Inflammatory macrophage treated with lipopolysaccharide for 4 hours (primary cell): ENCODE measurements at places on chromosomes 1 and 21.
A peak's percentile ranks its signal among the peaks of the same experiment; 100 is the strongest.

- DNase-seq = no peak
Measured at GRCh38 chr1:66642992-66643391, 109.0 kb downstream of the SGIP1 start.

- DNase-seq = peak; percentile 46
Measured at GRCh38 chr1:28259934-28260802, 850 bp downstream of the SESN2 start.

GRCh38 chr1:205827623-205828022 lies 14.6 kb upstream of the SLC41A1 start:
- DNase-seq = no peak

DNA sequence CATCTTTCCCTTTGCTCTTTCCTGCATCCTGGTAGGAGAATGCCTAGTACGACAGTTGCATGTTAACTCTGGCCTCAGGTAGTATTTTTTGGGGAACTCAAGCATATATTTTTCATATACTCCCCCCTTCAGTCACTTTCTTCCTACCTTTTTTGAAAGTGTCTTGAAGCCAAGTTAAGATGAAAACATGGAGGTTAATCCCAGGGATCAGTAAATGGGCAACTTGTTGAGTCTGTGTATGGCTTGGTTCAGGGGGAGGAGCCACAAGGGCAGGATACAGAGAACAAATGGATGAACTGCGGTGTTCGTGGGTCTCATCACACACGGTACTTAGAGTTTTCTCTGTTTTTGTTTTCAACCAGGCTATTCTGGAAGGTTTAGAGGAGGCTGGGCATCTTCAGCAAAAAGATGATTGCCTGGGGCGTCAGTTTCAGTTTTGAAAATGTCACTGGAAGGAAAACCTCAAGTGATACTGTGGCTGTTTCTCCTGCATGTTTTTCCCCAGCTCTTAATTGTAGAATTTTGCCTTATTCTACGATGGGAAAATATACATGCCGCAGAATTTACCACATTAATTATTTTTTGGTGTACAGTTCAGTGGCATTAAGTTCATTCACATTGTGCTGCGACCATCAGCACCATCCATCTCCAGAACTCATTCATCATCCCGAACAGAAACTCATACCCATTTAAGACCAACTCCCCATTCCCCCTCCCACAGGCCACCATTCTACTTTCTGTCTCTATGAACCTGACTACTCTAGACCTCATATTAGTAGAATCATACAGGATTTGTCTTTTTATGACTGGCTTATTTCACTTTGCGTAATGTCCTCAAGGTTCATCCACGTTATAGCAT lies 71.5 kb downstream of the MAP10 start:
- no peak for DNase-seq

DNA sequence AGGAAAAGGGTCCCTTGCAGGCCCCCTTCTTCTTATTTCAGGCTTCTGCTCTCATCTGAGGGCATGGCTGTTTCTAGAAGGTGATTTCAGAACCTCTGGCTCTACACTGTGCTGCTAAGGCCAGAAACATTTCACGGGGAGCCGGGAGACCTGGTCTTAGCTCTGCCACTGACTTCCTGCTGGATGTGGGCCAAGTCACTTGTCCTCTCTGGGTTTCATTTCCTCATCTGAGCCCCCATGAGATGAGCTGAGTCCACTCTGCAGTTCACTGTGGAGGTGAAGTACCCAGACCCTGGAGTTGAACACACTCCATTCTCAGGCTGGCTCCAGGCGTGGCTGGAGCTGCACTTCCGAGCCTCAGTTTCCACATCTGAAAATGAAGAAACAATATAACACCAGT lies 2.1 kb downstream of the PADI1 start:
- DNase-seq = peak; percentile 82

DNA sequence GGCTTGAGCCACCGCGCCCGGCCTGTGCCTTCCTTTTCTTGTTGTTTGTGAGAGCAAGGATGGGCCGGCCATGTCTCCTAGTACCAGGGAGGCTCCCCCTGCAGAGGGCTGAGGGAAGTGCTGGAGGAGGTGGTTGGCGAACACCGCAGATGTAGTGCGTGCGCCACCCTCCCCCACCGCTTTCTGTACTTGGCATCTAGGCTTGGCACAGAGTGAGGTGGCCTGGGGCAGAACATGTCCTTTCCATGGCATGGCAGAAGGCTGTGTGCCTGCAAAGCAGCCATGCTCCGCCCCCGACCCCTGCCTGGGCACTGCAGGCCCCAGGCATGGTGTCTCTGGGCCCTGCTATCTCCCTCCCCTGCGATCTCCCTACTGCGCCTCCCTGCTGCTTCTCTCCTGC lies 30.7 kb downstream of the ALPL start:
- DNase-seq = no peak

DNA sequence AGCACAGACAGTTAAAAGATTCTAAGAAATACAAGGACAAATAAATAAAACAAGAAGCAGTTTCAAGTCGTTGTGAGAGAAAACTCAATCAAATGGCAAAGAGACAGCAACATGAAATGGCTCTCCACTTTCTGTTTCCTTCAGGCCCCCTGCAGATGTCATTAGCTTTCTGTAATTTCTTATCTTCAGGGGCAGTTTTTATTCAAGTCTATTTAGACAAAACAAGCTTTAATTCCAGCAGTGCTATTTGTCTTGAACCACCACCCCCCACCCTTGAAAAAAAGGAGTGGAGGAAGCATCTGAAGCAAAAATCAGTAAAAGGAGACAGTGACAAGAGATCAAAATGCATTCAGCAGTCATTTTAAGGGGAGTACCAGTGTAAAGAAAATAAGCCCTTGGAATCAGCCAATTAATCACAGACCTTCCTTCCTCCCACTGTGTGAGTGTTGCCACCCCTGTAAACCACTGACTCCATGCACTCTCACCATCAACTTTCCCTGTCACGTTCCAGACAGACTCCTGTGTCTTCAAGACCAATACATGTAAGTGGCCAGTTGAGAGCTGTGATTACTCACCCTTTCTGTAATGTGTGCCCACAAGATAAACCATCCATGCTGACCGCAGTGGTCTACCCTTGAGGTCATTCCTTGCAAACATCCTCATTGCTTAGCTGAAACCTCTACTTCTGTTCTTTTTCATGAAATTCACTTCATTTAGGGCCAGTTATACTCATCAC lies 136.1 kb upstream of the HOOK1 start:
- peak; percentile 81 for DNase-seq

DNA sequence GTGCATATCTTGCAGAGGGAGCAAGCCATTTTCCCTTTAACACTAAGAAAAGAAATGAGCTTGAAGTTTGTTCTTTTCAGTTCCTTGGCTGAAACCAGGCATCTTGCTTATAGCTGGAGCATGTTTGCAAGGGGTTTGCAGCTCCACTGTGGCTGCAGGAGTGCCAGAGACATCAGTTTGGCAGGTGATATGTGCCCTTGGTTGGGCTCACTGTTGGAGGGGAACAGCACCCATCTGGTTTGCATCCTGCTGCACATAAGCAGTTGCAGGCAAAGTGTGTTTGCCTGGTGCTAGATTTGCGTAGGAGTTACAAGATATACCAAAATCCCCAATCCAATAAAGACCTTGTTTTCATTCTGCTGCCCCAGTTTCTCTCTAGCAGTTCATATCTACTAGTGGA lies 47.8 kb upstream of the IKBKE start:
- DNase-seq = no peak

- peak; percentile 75 for DNase-seq
Measured at GRCh38 chr1:14996133-14997050, 157.2 kb upstream of the TMEM51 start.

GRCh38 chr1:63073309-63074306 lies 248.8 kb upstream of the FOXD3 start:
- no peak for DNase-seq

DNA sequence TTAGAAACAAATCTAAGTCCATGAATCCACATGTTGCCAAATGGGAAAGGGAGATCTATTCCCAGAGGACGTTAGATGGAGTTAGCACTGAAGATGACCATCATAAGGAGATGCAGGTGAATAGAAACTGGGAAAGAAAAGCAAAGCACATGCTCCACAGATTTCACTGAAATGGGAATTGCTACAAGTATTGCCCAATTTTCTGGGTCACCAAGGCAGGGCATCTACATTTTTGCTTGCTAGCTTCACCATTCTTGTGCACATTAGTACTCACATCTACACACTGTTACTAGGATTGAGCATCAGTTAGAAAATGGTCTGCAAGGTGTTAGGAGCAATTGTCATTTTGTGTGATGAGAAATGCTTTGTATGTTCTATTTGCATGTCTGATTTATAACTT lies 99.1 kb downstream of the JAK1 start:
- DNase-seq = no peak

- DNase-seq = no peak
Measured at GRCh38 chr1:214549604-214550003, 1.8 kb downstream of the PTPN14 start.

DNA sequence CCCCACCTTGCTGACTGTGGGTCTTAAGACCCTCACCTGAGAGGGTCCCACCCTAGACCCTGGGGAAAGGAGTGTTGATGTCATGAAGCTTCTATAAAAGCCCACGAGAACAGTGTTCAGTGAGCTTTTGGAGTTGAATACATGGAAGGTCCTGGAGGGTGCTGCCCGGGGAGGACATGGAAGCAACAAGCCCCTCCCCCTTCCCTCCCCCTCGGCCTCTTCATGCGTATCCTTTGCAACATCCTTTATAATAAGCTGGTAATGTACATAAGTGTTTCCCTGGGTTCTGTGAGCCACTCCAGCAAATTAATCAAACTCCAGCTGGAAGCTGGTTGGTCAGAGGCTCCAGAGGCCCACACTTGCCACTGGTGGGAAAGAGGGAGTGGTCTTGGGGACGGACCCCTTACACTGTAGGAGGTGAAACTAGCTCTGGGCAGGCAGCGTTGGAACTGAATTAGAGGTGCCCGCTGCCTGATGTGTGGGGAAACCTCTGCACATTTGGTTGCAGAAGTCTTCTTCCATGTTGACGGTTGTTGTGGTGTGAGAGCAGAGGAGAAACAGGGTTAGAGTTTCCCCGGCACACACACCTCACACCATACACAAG lies 14.7 kb upstream of the COL6A1 start:
- DNase-seq = no peak

GRCh38 chr1:61119085-61119484 lies 36.7 kb downstream of the NFIA start:
- DNase-seq = no peak

DNA sequence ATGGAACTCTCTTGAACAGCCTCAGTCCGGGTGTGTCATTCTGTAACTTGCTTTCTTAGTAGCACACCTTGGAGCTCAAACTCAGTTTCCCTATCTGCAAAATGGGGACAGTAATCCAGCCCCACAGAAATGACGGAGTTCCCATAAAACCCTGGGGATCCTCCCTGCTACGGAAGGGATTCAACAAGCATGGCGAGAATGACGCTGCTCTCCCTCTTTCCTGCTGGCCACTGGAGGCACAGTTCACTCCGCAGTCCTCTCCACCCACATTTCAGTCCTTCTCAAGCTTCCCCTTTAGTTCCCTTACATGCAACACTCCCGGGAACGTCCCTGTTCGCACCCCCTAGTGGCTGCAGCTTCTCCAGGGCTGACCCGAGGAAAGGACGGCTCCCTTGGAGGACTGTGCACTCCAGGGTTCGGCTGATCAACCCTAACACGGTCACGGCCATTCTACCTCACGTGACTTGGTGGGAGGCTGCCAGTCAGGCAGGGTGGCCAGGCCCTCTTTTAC lies 20.6 kb downstream of the RUNX3 start:
- DNase-seq = peak; percentile 87
